ENCODE measurements at places on chromosomes 4 and X.
A peak's percentile ranks its signal among the peaks of the same experiment; 100 is the strongest.

DNA sequence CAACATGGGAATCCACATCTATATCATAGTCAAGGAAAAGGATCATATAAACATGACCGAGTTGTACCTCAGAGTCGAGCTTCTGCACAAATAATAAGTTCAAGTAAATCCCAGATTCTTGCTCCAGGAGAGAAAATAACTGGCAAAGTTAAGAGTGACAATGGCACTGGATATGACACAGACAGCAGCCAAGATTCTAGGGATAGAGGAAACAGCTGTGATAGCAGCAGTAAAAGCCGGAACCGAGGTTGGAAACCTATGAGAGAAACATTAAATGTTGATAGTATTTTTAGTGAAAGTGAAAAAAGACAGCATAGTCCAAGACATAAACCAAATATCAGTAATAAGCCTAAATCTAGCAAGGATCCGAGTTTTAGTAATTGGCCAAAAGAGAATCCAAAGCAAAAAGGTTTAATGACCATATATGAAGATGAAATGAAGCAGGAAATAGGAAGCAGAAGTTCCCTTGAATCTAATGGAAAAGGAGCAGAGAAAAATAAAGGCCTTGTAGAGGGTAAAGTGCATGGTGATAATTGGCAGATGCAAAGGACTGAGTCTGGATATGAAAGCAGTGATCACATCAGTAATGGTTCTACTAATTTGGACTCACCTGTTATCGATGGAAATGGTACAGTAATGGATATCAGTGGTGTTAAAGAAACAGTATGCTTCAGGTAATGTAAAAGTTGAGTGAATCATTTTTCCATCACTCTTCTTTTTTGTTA lies 50.4 kb downstream of the FABP2 start:
- no peak for DNase-seq

- peak; percentile 79 for DNase-seq
These were observed at the start of gene CHST7 for GRCh38 chrX:46573331-46573891. Gene CHST7, plus strand, starts transcription at chrX:46573765. Its CDS starts 167 bp downstream, at chrX:46573932.

GRCh38 chr4:139454111-139455045 lies at the start of gene RAB33B:
Gene RAB33B, plus strand, starts transcription at chr4:139454121. Its CDS starts 75 bp downstream, at chr4:139454196.
- no peak for DNase-seq

- DNase-seq = no peak
These were observed 564.2 kb upstream of the PITX2 start for GRCh38 chr4:111187108-111187507.

GRCh38 chrX:28773807-28774206 lies 186.6 kb downstream of the IL1RAPL1 start:
- DNase-seq = no peak

GRCh38 chr4:165631208-165631894 lies 241.7 kb upstream of the TLL1 start:
- no peak for DNase-seq

- DNase-seq = no peak
These were observed 204.8 kb upstream of the NUDT6 start for GRCh38 chr4:123127218-123127617.

- DNase-seq = no peak
These were observed 396.8 kb downstream of the PACRGL start for GRCh38 chr4:21097026-21097425.

DNA sequence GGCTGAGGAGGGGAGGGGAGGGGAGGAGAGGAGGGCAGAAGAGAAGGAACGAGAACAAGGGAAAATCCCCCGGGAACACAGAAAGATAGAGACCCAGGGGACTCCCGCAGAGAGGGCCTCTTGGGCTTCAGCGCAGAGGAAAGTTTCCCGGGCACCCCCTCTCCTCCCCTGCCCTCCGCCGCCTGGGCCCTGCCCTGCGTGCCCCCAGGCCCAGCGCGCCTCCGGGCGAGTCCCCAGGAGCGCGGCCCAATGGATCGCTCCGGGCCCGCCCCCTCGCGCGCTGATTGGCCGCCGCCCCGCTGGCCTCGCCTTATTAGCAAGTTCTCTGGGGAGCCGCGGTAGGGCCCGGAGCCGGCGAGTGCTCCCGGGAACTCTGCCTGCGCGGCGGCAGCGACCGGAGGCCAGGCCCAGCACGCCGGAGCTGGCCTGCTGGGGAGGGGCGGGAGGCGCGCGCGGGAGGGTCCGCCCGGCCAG lies at the start of gene MSX1:
Gene MSX1 (plus strand): TSS at position 341 of the 474 bp plus-strand sequence. CDS start 235 bp downstream, outside the sequence.
- peak; percentile 90 for DNase-seq

- no peak for DNase-seq
These were observed 215.5 kb downstream of the LDB2 start for GRCh38 chr4:16682975-16683374.

DNA sequence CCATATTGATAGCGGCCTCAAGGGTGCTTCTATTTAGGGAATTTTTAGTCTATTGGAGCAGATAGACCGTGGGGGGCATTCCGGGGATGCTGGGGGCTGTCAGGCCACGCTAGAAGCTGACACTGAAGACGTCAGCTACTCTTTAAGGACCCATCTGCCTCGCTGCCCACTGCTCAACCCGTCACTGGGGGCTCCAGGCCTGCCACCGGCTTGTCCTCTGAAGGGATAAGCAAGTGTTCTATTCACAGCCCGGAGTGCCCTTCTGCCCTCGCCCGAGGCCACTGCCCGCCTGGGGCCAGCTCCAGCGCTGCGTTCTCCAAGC lies 679 bp upstream of the MSL3 start:
- DNase-seq = no peak

- no peak for DNase-seq
These were observed 146.2 kb downstream of the GATB start for GRCh38 chr4:151614561-151614960.

GRCh38 chr4:133921280-133922195 lies 280.1 kb downstream of the PABPC4L start:
- DNase-seq = no peak

- DNase-seq = no peak
These were observed 48.4 kb downstream of the ZBTB49 start for GRCh38 chr4:4338210-4339001.

DNA sequence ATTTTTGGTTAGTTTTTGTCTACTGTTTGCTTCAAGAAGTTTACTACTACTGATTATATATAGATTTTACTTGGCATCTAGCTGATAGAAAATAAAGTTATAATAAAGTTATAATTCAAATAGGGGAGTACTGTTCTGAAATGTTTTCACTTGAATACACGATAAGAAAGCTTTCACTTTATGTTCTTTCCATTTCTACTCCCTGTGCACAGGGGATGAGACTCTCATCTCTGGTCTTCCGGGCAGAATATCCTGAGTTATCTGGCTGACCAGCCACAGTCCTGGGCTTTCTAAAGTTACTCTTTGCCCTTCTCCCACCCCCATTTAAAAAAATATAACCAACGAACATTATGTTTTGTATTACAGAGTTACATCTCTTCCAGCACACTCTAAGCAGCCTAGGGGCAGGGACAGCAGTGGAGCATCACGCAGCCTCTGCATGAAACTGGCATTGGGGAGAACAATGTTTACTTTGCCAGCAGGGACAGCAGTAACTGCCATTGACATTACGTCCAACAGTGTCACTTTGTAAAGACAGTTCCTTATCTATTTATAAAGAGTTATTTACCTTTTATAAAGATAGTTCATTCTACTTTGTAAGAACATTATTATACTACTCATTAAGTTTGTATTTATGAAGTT lies 64.3 kb downstream of the METTL14 start:
- DNase-seq = no peak

DNA sequence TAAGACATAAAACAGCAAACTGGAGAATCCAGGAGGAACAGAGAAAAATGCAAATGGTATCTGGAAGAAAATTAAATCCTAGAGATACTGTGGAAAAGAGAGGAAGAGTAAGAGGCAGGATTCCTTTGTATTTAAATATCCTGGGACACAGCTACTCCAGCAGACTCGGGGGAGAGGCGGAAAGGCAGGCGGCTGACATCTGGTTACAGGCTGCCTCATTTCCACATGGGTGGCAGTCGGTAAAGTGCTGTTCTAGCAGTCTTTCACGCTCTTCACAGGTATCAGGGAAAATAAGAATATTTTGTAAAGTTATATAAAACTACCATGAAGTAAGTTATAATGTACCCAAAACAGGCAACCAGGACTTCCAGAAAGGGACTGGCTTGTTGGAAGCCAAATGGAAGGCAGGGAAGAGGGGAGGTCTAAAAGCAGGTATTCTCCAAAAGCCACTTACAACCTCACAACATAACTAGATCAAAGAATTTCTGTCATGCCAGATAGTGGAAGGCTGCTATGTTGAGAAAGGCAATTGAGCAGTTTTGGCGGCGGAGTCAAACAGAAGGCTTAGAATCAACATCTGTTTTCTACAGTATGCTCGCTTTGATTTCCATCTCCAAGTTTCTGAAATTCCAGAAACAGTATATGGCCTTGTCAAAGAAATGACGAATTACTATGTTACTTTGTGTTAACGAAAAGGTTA lies 1.3 kb upstream of the TIGD2 start:
- DNase-seq = no peak

DNA sequence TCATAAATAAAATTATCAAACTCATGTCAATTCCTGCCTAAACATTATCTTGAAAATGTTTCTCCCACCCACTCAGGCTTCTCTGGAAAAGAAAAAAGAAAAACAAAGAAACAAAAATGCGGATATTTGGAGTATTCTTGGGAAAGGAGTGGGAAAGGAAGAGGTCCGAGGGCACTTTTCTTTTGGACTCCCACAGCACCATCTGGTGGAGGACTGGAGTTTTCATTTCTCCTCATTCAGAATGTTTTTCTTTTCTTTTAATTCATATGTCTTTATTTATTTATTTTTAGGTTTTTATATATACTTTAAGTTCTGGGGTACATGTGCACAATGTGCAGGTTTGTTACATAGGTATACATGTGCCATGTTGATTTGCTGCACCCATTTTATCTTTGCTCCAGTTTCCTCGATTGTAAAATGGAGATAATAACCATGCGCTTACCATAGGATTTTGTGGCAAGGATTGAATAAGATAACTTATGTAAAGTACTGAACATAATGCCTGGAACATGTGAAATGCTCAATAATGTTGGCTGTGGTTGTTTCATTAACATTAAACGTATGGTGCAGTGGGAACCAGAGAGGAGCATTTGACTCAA lies 8.0 kb upstream of the KCNE5 start:
- no peak for DNase-seq

DNA sequence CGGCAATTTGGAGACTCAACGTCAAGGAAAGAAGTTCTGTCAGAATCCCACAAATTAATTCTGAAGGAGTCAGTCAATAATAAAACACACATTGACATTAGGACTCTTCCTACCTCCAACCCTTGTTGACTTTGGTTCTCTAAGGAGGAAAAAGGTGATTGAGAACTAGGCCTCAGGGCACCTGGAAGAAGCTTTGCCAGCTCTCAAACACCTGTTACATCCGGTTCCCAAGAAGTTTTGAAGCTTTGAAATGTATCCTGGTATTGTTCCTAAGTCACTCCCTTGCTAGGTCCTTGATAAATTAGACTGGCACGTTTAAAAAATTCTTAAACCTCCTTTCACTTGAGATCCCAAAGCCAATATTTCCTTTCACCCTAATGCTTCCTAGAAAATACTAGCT lies 1.7 kb upstream of the CCDC160 start:
- DNase-seq = no peak

GRCh38 chr4:98421111-98421510 lies 159.9 kb downstream of the RAP1GDS1 start:
- DNase-seq = no peak

GRCh38 chr4:145097331-145097820 lies 620 bp downstream of the ANAPC10 start:
- DNase-seq = no peak

All from left cardiac atrium (tissue), 4 donors.